ENCODE measurements at places on chromosomes 2 and 18. TPM values are rescaled to one million over a fixed set of nuclear protein-coding genes. Genes with fewer than 3 reads are reported as not detected.

Gene PDE11A
- total RNA-seq, result 0.58 TPM

Gene UGT1A7
- total RNA-seq, result not detected

GRCh38 chr2:167510071-167510759 lies 621.9 kb downstream of the XIRP2 start:
- DNase-seq, result no peak
- no peak overlapping the region for H3K27ac ChIP-seq
- no peaks in the 10 kb centered on the region for H3K36me3 ChIP-seq

GRCh38 chr2:171741189-171741588 lies 53.9 kb downstream of the DYNC1I2 start:
- no peaks in the 10 kb centered on the region for H3K4me1 ChIP-seq
- H3K4me3 ChIP-seq, result no peak overlapping the region
- no peaks in the 10 kb centered on the region for H3K27me3 ChIP-seq
- no peak for DNase-seq
- H3K36me3 ChIP-seq, result peaks cover 92% of the 10 kb centered on the region

Gene TSHZ1
- 41.7 TPM for total RNA-seq

DNA sequence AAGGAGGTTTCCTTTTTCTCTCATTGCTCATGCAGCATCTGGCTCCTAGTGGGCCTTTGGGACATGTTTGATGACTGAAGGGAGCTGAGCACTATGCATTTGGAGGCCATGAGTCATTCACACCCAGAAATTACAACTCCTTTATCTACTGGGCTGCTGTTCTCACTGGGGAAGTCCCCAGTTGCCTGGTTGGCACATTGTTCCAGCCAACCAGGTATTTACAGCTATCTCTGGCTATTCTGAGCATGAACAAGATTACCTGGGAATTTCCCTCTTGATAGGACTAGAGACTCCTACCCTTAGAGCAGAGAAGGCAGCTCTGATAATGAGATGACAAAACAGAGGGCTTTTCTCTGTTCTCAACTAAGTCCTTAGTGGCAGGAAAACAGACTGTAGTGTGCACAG lies 206.5 kb downstream of the SETBP1 start:
- H3K27ac ChIP-seq, result no peak overlapping the region
- no peaks in the 10 kb centered on the region for H3K27me3 ChIP-seq
- H3K36me3 ChIP-seq, result no peaks in the 10 kb centered on the region
- DNase-seq, result no peak

Gene TDRD15
- total RNA-seq, result not detected

DNA sequence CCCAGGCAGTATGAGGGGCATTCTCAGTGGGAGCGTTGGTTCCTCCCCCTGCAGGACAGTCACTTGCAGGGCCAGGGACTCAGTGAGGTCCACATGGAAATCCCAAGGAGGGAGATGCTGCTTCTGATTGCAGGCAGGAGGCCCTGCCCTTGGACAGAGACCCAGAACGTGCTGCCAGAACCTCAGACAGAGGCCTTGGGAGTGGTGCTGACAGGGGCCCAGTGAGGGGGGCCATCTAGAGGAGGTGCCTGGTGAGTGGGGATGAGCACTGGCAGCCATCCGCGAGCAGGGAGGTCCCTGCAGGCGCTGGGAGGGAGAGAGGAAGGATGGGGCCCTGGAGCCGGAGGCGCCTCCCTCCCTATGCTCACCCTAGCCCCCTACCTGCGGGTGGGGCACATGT lies 133.1 kb downstream of the DYSF start:
- H3K4me3 ChIP-seq, result no peak overlapping the region
- DNase-seq, result no peak
- no peaks in the 10 kb centered on the region for H3K4me1 ChIP-seq
- H3K27me3 ChIP-seq, result no peaks in the 10 kb centered on the region
- peaks cover 29% of the 10 kb centered on the region for H3K36me3 ChIP-seq

- no peaks in the 10 kb centered on the region for H3K27me3 ChIP-seq
- H3K4me3 ChIP-seq, result peak overlapping the region; percentile 89
- DNase-seq, result peak; percentile 92
- peak overlapping the region; percentile 86 for H3K27ac ChIP-seq
- H3K36me3 ChIP-seq, result no peaks in the 10 kb centered on the region
Observed at GRCh38 chr18:76490670-76491472, 4.2 kb downstream of the ZNF516 start.

GRCh38 chr18:48675352-48675761 lies 136.5 kb downstream of the CTIF start:
- H3K36me3 ChIP-seq, result peaks cover 10% of the 10 kb centered on the region
- no peak overlapping the region for H3K27ac ChIP-seq
- H3K4me3 ChIP-seq, result no peak overlapping the region

- H3K4me1 ChIP-seq, result no peaks in the 10 kb centered on the region
- H3K27ac ChIP-seq, result no peak overlapping the region
- H3K4me3 ChIP-seq, result no peak overlapping the region
- no peaks in the 10 kb centered on the region for H3K27me3 ChIP-seq
- no peak for DNase-seq
Observed at GRCh38 chr18:2083691-2084090, 487.6 kb downstream of the METTL4 start.

GRCh38 chr18:56638232-56639103 lies at the start of gene TXNL1:
Gene TXNL1 (minus strand): TSS chr18:56638592. CDS start chr18:56638440, 152 bp downstream.
- DNase-seq, result peak; percentile 100
- H3K27me3 ChIP-seq, result no peaks in the 10 kb centered on the region
- H3K36me3 ChIP-seq, result peaks cover 4% of the 10 kb centered on the region
- peak within 1 kb of the TSS; percentile 94 for H3K27ac ChIP-seq
- peak within 1 kb of the TSS; percentile 78 for H3K4me3 ChIP-seq

GRCh38 chr2:203799908-203800307 lies 67.7 kb upstream of the CTLA4 start:
- no peak for DNase-seq
- H3K4me1 ChIP-seq, result no peaks in the 10 kb centered on the region
- H3K36me3 ChIP-seq, result no peaks in the 10 kb centered on the region
- no peak overlapping the region for H3K4me3 ChIP-seq
- H3K27ac ChIP-seq, result no peak overlapping the region

DNA sequence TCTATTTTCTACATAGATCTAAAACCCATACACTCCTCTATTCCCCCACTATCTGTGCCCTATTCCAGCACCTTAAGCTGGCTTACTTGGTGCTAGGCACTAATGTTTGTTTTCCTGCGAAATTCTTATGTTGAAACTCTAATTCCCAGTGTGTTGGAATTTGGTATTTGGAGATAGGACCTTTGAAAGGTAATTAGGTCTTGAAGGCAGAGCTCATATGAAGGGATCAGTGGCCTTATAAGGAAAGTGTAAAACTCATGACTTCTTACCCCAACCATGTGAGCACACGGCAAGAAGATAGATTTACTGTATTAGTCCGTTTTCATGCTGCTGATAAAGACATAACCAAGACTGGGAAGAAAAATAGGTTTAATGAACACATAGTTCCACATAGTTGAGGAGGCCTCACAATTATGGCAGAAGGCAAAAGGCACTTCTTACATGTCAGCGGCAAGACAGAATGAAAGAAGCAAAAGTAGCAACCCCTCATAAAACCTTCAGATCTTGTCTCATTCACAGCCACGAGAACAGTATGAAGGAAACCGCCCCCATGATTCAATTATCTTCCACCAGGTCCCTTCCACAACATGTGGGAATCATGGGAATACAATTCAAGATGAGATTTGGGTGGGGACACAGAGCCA lies 10.5 kb upstream of the LRATD1 start:
- H3K4me3 ChIP-seq, result no peak overlapping the region
- DNase-seq, result no peak
- no peaks in the 10 kb centered on the region for H3K4me1 ChIP-seq
- H3K27me3 ChIP-seq, result no peaks in the 10 kb centered on the region

DNA sequence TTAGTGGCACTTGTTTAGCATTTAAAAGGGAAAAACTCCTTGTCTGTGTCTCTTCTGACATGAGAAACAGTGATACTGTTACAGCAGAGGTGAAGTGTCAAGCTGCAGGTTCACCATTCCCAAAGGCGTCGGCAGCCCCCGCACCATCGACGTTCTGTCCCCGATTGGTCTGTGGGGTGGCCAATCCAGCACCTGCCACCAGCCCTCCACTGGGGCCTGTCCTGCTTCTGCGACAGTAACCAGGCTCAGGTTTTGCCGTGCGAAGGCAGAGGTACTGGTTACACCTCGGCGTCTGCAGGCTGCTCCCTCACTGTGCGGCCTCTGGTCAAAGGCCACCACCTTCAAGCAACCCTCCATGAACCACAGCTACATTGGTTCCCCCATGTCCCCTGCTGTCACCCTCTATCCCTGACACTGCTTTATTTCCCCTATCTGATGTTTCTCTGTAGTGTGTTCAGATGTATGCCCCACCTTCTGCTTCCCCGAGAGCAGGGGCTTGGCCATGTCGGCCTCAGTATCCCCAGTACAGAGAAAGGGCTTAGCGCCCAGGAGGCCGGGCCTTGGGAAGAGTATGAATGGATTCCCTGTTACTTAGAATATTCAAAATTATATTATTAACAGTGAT lies 8.6 kb upstream of the ESPNL start:
- H3K4me1 ChIP-seq, result no peaks in the 10 kb centered on the region
- no peak overlapping the region for H3K4me3 ChIP-seq
- no peaks in the 10 kb centered on the region for H3K27me3 ChIP-seq
- H3K36me3 ChIP-seq, result peaks cover 9% of the 10 kb centered on the region
- DNase-seq, result peak; percentile 90

GRCh38 chr2:241901500-241902351 lies 32.2 kb downstream of the RTP5 start:
- no peaks in the 10 kb centered on the region for H3K36me3 ChIP-seq
- H3K4me1 ChIP-seq, result peaks cover 33% of the 10 kb centered on the region
- peak overlapping the region; percentile 53 for H3K4me3 ChIP-seq

Gene PLB1
- 8.8 TPM for total RNA-seq

DNA sequence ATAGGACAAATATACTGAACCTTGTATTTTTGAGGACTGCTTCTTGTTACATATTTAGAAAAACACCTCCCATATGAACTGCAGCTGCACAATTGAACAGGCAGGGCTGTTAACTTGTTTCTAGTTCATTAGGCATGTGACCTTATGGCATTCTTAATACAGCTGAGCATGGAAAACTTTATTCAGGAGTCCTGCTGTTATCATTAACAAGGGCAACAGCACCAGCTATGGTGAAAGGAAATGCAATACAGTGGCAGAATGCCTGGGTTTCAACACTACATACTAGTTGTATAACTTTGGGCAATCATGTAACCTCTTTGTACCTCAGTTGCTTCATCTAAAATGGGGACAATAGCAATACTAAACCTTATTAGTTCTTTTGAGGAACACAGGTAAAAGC lies 71.8 kb downstream of the GDF7 start:
- peaks cover 3% of the 10 kb centered on the region for H3K36me3 ChIP-seq
- no peak for DNase-seq
- H3K27me3 ChIP-seq, result no peaks in the 10 kb centered on the region
- no peak overlapping the region for H3K27ac ChIP-seq

GRCh38 chr2:183162362-183162761 lies 38.1 kb downstream of the NUP35 start:
- DNase-seq, result no peak
- H3K27ac ChIP-seq, result no peak overlapping the region
- H3K4me1 ChIP-seq, result no peaks in the 10 kb centered on the region
- H3K36me3 ChIP-seq, result peaks cover 27% of the 10 kb centered on the region
- H3K4me3 ChIP-seq, result no peak overlapping the region

- no peak overlapping the region for H3K27ac ChIP-seq
- no peaks in the 10 kb centered on the region for H3K27me3 ChIP-seq
- no peaks in the 10 kb centered on the region for H3K4me1 ChIP-seq
- no peak overlapping the region for H3K4me3 ChIP-seq
- H3K36me3 ChIP-seq, result no peaks in the 10 kb centered on the region
Observed at GRCh38 chr2:50556934-50557575, 474.9 kb downstream of the NRXN1 start.

Gene NCKAP5
- total RNA-seq, result 0.78 TPM

Gene INPP4A
- 58.9 TPM for total RNA-seq

Gene RBMS1
- 86.8 TPM for total RNA-seq

- no peaks in the 10 kb centered on the region for H3K27me3 ChIP-seq
- H3K27ac ChIP-seq, result no peak overlapping the region
- no peaks in the 10 kb centered on the region for H3K4me1 ChIP-seq
- no peak overlapping the region for H3K4me3 ChIP-seq
- no peak for DNase-seq
- no peaks in the 10 kb centered on the region for H3K36me3 ChIP-seq
Observed at GRCh38 chr2:173299764-173300163, 54.9 kb upstream of the CDCA7 start.

Gene GKN2
- not detected for total RNA-seq

DNA sequence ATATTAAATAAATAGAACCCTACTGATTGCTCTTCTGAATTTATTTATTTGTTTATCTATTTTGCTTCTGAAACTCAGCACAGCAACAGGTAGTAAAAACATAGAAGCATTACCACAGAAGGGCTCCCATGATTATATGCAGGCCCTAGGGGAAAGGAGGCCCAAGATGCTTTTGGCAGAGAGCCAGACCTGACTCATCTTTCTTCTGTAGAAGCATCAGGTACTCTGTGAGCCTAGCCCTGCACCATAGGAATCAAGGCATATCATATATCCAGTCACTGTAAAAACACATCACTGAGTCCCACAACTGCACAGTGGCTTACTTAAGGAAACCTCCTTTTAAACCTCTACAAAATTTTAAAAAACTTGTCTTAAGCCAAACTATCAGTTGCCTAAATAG lies 1.8 kb downstream of the SCN9A start:
- H3K4me3 ChIP-seq, result no peak overlapping the region
- DNase-seq, result no peak
- H3K27me3 ChIP-seq, result no peaks in the 10 kb centered on the region
- H3K27ac ChIP-seq, result no peak overlapping the region

- H3K27ac ChIP-seq, result no peak overlapping the region
- no peaks in the 10 kb centered on the region for H3K27me3 ChIP-seq
- no peak overlapping the region for H3K4me3 ChIP-seq
- H3K4me1 ChIP-seq, result peaks cover 13% of the 10 kb centered on the region
- no peaks in the 10 kb centered on the region for H3K36me3 ChIP-seq
Observed at GRCh38 chr2:121836611-121837010, 81.2 kb downstream of the TSN start.

Gene NAPG
- 35.8 TPM for total RNA-seq

Gene SULT1C4
- 1.7 TPM for total RNA-seq
